ENCODE measurements at places on chromosomes 4 and X.

- DNase-seq: peak; percentile 25
Measured at GRCh38 chr4:42398171-42398870, 1.0 kb downstream of the SHISA3 start.

DNA sequence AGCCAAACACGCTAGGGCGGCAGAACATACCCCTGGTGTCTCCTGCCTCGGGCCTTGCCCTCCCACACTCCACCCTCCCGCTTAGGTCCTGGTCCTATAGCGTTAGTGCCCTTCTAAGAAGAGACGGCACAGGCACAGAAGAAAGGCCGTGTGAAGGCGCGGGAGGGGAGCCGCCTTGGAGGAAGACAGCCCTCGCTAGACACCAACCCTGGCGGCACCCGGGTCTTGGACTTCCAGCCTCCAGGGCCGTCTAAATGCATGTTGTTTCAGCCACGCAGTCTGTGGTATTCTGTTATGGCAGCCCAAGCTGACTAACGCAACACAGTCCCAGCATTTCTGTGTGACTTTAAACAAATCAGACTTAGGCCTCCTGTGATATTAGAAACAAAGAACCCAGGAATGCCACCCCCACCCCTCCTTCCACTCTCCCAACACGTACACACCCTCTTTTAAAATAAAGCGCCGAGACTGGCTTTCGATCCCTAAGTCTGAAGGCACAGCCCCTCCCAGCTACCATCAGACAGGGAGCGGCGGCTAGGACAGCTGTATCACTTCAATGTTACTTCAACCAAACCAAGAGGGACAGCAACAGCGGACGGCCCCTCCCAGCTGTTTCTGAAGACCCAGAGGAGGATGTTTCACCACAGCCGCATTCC lies 128.0 kb downstream of the AFAP1 start:
- DNase-seq: no peak

- no peak for DNase-seq
Measured at GRCh38 chr4:138992676-138993075, 22.9 kb upstream of the NOCT start.

GRCh38 chr4:109119852-109120251 lies 182.6 kb downstream of the COL25A1 start:
- no peak for DNase-seq

DNA sequence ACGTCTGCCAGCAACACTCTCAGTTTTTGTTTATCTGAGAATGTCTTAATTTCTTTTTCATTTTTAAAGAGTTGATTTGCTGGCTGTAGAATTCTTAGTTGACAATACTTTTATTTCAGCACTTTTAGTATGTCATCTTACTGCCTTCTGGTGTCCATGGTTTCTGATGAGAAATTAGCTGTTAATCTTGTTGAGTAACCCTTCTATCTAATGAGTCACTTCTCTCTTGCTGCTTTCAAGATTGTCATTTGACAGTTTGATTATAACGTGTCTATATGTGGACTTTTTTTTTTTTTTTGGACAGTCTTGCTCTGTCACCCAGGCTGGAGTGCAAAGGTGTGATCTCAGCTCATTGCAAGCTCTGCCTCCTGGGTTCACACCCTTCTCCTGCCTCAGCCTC lies 24.0 kb upstream of the TMEM255A start:
- DNase-seq: no peak

DNA sequence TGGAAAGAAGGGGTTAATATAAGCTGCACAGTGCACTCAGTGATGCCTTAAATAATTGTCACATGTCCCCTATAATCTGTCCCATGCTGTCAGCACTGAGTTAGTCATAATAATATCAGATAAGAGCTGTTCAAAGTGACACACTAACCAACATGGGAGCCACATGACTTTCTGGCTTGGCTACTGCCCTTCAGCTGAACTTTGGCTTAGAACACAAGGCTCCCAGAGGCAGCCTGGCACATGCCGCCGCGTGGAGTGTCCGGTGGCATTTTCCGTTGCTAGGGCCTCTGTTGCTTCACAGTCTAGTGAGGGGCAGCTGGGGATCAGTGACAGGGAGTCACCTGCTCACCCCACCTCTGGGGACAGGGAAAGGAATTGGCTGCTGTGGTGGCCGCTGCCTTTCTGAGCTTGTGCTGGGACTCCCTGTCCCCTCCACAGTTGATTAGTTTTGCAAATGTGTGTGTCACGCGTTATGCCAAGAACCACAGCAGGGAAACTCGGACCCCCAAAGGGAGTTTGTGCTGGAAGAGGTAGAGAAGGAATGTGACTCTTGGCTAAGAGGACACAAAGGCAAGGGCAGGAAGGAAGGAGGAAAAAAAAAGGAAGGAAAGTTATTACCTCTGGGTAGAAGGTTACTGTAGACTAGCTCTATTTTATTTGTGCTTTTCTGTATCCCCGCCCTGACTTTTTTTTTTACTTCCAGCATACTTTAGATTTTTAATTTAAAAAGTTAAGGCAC lies 41.1 kb upstream of the PPARGC1A start:
- no peak for DNase-seq

- DNase-seq: no peak
Measured at GRCh38 chrX:97898798-97899197, 1015.1 kb downstream of the RPA4 start.

DNA sequence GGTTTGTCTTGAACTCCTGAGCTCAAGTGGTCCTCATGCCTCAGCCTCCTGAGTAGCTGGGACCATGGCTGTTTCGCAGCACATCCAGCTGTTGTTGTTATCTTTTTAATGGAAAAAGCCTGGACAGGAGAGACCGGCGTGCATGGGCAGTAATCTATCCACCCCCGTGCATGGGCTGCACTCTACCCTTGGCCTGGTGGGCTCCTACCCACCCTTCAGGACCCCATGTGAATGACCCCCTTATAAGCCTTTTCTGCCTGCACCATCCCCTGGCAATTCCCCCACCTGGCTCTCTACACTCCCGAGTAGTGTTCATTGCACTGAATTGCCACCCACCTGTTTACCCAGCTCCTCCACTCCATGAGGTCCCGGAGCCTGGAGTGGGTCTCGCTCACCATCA lies 18.9 kb upstream of the HTRA3 start:
- DNase-seq: no peak

GRCh38 chrX:134373736-134374135 lies 86.2 kb upstream of the HPRT1 start:
- DNase-seq: no peak

GRCh38 chr4:181670506-181670905 lies 572.7 kb upstream of the TENM3 start:
- no peak for DNase-seq

DNA sequence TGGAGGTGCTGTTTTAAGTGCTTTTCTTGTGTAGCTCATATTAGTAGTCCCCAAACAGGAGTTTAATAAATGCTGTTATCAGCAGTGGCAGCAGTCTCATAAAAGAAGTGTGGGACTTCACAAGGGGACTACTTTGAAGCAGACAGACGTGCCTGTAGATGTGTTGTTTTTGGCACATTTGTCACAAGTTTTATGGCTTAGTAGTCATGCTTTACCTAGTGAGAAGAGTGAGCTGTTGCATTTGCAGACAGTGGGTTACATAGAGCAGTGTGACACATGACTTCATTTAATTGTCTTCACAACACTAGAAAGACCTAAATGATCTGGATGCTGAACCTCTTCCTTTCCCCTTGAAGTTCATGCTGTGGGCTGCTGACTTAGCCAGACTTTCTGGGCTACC lies 149.5 kb upstream of the MBNL3 start:
- no peak for DNase-seq

- no peak for DNase-seq
Measured at GRCh38 chr4:39363773-39364393, 2.3 kb downstream of the RFC1 start.

DNA sequence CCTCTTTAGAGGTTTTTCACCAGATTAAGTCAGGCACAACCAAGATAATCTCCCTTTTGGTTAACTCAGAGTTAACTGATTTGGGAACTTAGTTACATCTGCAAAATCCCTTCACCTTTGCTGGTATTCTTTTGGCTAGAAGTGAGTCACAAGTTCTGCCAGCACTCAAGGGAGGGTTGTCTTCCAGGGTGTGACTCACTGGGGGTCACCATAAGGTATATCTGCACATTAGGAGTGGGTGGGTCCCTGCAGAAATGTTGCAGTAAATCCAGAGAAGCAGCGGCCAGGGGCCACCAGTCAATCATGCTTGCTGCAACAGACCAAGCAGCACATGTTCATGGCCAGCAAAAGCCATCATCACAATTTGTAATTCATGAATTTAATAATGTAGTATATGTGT lies 59.8 kb upstream of the MAML3 start:
- no peak for DNase-seq

GRCh38 chr4:145626623-145626982 lies 7.4 kb downstream of the MMAA start:
- DNase-seq: no peak

GRCh38 chr4:10354746-10355145 lies 102.5 kb downstream of the ZNF518B start:
- no peak for DNase-seq

- DNase-seq: no peak
Measured at GRCh38 chrX:143788265-143788664, 67.7 kb upstream of the SPANXN2 start.

GRCh38 chr4:104912518-104912917 lies 234.2 kb upstream of the TET2 start:
- no peak for DNase-seq

GRCh38 chrX:108020631-108021030 lies 24.2 kb upstream of the VSIG1 start:
- no peak for DNase-seq

DNA sequence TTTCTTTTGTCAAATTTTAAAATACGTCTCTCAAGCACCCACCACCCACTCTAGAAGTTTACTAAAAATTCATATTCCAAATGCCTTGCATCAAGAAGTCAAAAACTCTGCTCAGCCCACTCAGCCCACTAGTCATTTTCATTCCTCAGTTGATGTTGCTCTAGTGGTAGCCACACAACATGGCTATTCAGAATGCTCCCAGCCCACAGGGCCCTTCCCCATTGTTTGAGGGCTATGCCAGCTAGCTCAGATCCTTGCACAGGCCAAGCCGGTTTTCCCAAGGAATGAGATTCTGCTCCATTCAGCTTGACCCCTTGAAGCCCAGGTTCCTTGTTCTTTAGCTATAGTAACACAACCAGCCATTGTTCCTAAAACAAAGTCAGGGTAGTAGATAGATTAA lies 297.5 kb upstream of the RASGEF1B start:
- no peak for DNase-seq

- no peak for DNase-seq
Measured at GRCh38 chrX:83829874-83830273, 31.1 kb upstream of the CYLC1 start.

- DNase-seq: no peak
Measured at GRCh38 chr4:88659890-88660208, 37.8 kb downstream of the NAP1L5 start.

- DNase-seq: no peak
Measured at GRCh38 chr4:3352941-3353594, 60.2 kb downstream of the RGS12 start.

GRCh38 chr4:89439533-89439932 lies 131.9 kb upstream of the GPRIN3 start:
- DNase-seq: no peak

- no peak for DNase-seq
Measured at GRCh38 chr4:3498901-3499510, 33.2 kb downstream of the LRPAP1 start.

- no peak for DNase-seq
Measured at GRCh38 chrX:78333521-78333920, 6.1 kb upstream of the CYSLTR1 start.

DNA sequence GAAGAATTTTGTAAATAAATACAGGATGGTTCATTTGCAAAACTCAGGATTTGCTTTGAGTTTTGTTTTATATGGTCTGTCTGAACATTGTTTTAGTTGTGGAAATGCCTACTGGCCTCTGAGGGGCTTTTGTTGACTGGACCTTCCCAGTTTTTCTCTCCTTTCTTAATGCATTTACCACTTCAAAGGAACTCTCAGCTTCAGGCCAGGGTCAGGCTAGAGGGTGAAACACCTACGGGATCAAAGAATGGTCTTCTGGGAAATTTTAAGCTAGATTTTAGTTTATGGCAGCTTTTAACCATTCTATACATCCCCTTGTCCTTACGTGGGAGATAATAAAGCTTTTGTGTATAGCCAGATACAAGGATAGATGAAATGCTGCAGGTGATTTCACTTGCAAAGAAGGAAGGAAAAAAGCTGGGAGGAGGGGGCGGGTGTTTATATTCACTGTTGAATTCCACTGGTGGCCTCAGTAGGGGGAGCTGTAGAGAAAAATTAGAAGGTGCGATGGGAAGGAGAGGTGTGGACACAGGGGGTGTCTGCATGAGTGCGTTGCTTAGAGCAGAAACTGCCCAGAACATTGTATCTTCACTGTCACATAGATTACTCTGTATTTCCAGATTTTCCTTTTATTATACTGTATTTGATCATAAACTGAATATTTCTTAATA lies 151.8 kb downstream of the TSPAN5 start:
- peak; percentile 15 for DNase-seq

- no peak for DNase-seq
Measured at GRCh38 chr4:17336986-17337385, 174.9 kb downstream of the QDPR start.

- no peak for DNase-seq
Measured at GRCh38 chrX:136395271-136395670, 92.5 kb upstream of the BRS3 start.

DNA sequence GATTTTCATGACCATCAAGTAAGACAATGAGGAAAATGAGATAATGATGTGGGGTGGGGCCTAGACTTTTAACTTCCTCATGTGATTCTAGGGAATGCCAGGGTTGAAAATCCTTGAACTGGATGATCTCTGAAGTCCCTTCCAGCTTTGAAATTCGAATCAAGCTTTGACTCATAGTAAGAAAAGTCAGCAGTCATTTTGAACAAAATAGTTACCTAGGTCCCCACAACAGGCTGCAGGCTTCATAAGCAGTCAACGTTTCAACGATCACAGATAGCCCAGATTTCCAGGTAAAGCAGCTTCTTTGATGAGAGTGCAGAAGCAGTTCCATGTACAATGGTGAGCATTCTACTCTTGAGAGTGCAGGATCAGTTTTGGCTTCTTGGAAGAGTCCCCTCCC lies 93.7 kb downstream of the GRIA3 start:
- no peak for DNase-seq

DNA sequence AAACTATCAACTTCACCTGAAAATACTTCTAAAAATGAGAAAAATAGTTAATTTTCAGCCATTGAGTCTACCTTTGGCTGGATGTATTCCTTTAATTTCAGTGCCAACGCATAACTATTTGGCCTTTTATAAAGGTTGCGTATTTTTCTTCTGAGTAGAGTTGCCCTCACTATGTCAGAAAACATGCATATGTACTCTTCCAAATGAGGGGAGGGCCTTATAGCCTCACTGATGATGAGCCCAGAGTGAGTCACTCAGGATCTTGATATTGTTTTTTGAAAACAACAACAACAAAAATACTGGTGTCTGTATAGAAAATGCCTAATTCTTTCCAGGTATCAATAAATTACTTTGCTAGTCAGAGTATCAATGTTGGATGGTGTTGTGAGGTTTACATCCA lies 349.3 kb downstream of the FBXO8 start:
- DNase-seq: no peak

- no peak for DNase-seq
Measured at GRCh38 chrX:129649268-129650182, 5.2 kb downstream of the APLN start.

DNA sequence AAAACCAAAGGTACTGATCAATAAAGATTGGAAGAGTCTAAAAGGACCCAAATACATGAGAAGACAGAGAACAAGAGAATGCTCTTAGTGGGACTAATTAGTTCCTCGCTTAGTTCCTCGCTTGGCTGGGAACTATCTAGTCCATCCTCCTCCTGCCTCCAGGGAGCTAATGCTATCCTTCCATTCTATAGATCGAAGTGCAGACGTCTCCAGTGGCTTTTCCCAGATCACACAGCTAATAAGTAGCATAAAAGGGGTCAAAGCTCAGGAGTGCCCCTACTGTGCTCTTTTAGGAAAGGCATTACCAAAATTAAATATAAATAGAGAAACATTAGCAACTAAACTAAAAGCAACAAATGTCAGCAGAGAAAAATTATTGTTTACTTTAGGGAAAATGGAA lies 42.3 kb upstream of the PPARGC1A start:
- DNase-seq: no peak
